ENCODE measurements at places on chromosomes 1 and 21. TPM values are rescaled to one million over a fixed set of nuclear protein-coding genes. Genes with fewer than 3 reads are reported as not detected.

AMPD1 gene
- not detected for total RNA-seq

SPRR1A gene
- not detected for total RNA-seq

CD247 gene
- 178 TPM for total RNA-seq

CYYR1 gene
- not detected for total RNA-seq

F13B gene
- total RNA-seq, result not detected

DIO1 gene
- not detected for total RNA-seq

CCDC190 gene
- total RNA-seq, result not detected

MRPL20 gene
- total RNA-seq, result 74.9 TPM

A3GALT2 gene
- not detected for total RNA-seq

ATP5PB gene
- 245 TPM for total RNA-seq

SPATA46 gene
- not detected for total RNA-seq

MROH7 gene
- 0.39 TPM for total RNA-seq

SLC2A5 gene
- not detected for total RNA-seq

OR2T29 gene
- not detected for total RNA-seq

PINK1 gene
- total RNA-seq, result 9.0 TPM

ITLN2 gene
- total RNA-seq, result not detected

PUSL1 gene
- total RNA-seq, result 11.0 TPM

CTBS gene
- 31.3 TPM for total RNA-seq

PSEN2 gene
- total RNA-seq, result 11.7 TPM

GJA8 gene
- not detected for total RNA-seq

MPZ gene
- 8.5 TPM for total RNA-seq

RERE gene
- total RNA-seq, result 105 TPM

CHODL gene
- not detected for total RNA-seq

ZNF697 gene
- 0.32 TPM for total RNA-seq

AQP10 gene
- total RNA-seq, result not detected

HEYL gene
- 0.89 TPM for total RNA-seq

OLIG2 gene
- not detected for total RNA-seq

COL24A1 gene
- 0.34 TPM for total RNA-seq

RAB3B gene
- 0.12 TPM for total RNA-seq

SPATA17 gene
- not detected for total RNA-seq

LRRC3 gene
- total RNA-seq, result 2.8 TPM

Data from activated T-cell treated with anti-CD3 and anti-CD28 coated beads, Interleukin-2, amount 50 U/mL, for 72 hours (primary cell).